T-cell (primary cell): ENCODE measurements at places on chromosomes 13 and 19.
A peak's percentile ranks its signal among the peaks of the same experiment; 100 is the strongest.

GRCh38 chr13:77865622-77866021 lies 53.0 kb downstream of the EDNRB start:
- no peak overlapping the region for H3K4me3 ChIP-seq
- no peaks in the 10 kb centered on the region for H3K4me1 ChIP-seq
- no peak overlapping the region for H3K27ac ChIP-seq
- H3K36me3 ChIP-seq = no peaks in the 10 kb centered on the region
- no peak for DNase-seq

- H3K4me3 ChIP-seq = no peak overlapping the region
- no peak for DNase-seq
- H3K36me3 ChIP-seq = no peaks in the 10 kb centered on the region
- no peaks in the 10 kb centered on the region for H3K27me3 ChIP-seq
Measured at GRCh38 chr13:80841414-80841813, 500.5 kb upstream of the SPRY2 start.

- no peak within 1 kb of the TSS for H3K4me3 ChIP-seq
- DNase-seq = no peak
- no peaks in the 10 kb centered on the region for H3K4me1 ChIP-seq
- H3K36me3 ChIP-seq = peaks cover 11% of the 10 kb centered on the region
Measured at GRCh38 chr19:18895824-18896341, at the start of gene CERS1. TSS of gene CERS1 (minus strand) at chr19:18896158. CDS start at chr19:18896072, 86 bp downstream.

DNA sequence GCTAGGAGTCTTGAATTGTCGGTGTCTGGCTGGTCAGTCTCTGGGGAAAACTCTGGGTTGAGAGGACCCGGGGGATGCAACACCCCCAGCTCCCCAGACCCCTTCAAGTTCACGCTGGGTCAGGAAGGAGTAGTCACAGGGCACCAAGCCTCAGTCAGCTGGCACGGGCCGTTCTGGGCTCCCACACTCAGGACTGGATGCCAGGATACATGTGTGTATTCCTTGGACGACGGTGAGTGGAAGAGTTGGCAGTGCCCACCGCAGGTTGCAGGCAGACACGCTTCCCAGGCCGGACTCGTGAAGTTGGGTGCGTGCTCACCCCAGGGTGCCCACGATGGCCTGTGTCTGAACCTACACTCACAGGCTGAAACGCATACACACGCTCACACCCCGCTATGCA lies 5.5 kb downstream of the GADD45B start:
- peaks cover 13% of the 10 kb centered on the region for H3K4me1 ChIP-seq
- no peaks in the 10 kb centered on the region for H3K36me3 ChIP-seq
- no peak overlapping the region for H3K4me3 ChIP-seq
- no peak for DNase-seq
- no peak overlapping the region for H3K27ac ChIP-seq

DNA sequence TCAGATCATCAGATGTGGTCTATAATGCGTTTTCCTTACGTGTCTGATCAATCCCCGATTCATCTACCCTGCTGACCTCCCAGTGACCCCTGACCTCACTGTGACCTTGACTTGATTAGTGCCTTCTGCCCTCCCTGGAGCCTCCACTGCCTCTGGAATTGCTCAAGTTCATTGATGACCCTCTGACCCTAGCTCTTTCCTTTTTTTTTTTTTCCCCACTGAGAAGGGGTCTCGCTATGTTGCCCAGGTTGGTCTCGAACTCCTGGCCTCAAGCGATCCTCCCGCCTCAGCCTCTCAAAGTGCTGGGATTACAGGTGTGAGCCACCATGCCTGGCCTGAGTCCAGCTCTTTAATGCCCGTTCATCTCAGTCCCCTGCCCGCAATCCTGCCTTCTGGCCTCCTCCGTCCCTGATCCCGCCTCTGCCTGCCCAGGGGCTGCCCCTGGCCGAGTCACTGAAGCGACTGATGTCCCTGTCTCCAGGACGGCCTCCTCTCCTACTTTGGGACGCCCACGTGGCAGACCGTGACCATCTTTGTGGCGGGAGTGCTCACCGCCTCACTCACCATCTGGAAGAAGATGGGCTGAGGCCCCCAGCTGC lies 4.0 kb upstream of the FTL start:
- no peak overlapping the region for H3K27ac ChIP-seq
- H3K36me3 ChIP-seq = peaks cover 6% of the 10 kb centered on the region
- H3K4me3 ChIP-seq = no peak overlapping the region
- peaks cover 63% of the 10 kb centered on the region for H3K4me1 ChIP-seq
- no peak for DNase-seq

GRCh38 chr13:48532256-48532505 lies 699 bp downstream of the RCBTB2 start:
- H3K27ac ChIP-seq = peak overlapping the region; percentile 97
- H3K4me3 ChIP-seq = peak overlapping the region; percentile 87
- H3K27me3 ChIP-seq = no peaks in the 10 kb centered on the region
- H3K4me1 ChIP-seq = peaks cover 21% of the 10 kb centered on the region
- H3K36me3 ChIP-seq = no peaks in the 10 kb centered on the region

- no peak overlapping the region for H3K4me3 ChIP-seq
- no peak overlapping the region for H3K27ac ChIP-seq
- H3K4me1 ChIP-seq = no peaks in the 10 kb centered on the region
- H3K27me3 ChIP-seq = no peaks in the 10 kb centered on the region
Measured at GRCh38 chr19:23312515-23312914, 62.3 kb upstream of the ZNF724 start.
